ENCODE measurements at places on chromosomes 3 and 15. TPM values are rescaled to one million over a fixed set of nuclear protein-coding genes. Genes with fewer than 3 reads are reported as not detected.

- DNase-seq = no peak
Observed at GRCh38 chr15:60708684-60709083, 229.7 kb upstream of the ICE2 start.

DNA sequence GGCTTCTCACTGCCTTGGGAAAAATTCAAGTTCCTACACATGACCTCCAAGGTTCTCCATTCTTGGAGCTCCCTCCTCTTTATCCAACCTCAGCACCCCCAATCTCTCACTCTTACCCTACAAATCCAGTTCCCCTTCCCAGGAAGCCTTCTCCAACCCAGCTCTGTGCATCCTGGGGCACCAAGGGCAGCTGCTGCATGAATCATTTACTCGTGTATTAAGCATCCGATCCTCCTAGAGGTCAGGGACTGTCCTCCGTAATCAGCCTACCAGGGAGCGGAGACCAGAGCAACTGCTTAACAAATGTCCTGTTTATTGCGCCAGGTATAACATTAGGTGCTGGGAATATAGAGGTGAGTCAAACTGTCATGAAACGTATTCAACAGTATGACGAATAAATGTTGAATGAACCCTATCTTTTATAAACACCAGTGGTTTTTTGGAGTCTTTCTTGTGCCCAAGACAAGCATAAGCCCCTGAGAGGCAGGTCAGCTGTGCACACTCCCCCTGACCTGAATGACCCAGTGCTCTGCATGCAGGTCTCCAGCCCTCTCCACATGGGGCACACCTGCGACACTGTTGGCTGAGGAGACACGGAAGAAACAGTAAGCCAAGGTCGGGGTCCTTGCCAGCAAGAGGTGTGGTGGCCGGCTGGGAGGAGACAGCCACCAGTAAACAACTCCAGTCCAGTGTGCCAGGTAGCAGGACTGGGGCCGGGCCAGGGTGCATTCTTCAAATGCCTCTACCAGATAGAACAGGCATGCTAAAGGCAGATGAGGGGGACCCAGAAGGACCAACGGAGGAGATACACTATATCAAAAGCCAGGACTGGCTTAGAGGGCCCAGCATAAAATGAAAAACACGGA, 27.6 kb downstream of the ANP32A start:
- DNase-seq = no peak

- no peak for DNase-seq
Observed at GRCh38 chr3:69748503-69748902, 9.2 kb downstream of the MITF start.

The GNB4 gene
- 12.9 TPM for polyA plus RNA-seq

The SI gene
- not detected for polyA plus RNA-seq

DNA sequence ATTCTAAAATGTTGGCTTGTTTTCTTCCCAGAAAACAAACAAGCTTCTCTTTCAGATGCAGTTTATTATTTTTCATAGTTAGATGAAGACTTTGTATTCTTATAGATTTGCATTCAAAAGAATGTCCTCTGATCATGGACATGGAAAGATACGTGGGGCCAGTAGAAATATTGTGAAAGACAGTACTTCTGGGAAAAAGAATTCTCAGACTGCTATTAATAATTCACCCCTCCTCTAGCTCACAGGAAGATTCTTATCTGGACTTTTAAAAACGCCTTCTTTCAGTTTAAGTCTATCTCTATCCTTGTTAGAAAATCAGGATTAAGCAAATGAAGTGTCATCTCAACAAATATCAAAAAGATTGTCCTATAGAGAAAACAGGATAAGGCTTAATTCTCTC, 514.1 kb upstream of the ADAMTS9 start:
- no peak for DNase-seq

DNA sequence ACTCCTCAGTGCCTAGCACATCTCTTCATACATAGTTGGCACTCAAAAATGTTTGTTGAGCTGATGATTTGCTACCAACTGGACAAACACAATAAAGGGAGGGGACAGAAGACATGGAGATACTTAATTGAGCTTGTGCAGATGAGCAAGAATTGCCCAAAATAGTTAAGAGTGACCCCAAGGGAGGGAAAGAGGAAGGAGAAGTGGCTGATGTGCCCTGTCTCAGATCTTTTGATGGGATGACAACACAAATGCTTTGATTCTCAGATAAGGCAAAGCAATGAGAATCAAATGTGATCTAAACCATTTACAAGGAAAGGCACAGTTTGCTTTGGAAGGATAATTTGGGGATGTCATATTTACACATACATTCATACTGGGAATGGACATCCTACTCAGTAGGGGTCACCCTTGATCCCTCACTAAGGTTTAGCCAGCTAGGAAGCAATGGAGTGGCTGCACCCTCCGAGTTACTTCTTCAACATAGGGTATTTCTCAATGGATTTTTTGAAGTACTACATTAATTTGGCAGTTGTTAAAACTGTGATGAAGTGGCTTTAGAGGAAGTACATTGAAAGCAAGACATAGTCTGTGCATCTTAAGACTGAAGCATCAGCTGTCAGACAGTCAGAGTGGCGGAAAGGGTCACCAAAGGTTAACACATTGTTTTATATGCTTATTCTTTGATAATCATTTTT, 21.9 kb upstream of the SSR3 start:
- DNase-seq = no peak

GRCh38 chr3:170531657-170532335, 54.1 kb downstream of the SLC7A14 start:
- DNase-seq = no peak

GRCh38 chr15:32873284-32874114, 155.7 kb downstream of the GREM1 start:
- no peak for DNase-seq

- DNase-seq = no peak
Observed at GRCh38 chr3:37935756-37936666, 54.6 kb upstream of the VILL start.

The ADAMTS9 gene
- polyA plus RNA-seq = not detected

DNA sequence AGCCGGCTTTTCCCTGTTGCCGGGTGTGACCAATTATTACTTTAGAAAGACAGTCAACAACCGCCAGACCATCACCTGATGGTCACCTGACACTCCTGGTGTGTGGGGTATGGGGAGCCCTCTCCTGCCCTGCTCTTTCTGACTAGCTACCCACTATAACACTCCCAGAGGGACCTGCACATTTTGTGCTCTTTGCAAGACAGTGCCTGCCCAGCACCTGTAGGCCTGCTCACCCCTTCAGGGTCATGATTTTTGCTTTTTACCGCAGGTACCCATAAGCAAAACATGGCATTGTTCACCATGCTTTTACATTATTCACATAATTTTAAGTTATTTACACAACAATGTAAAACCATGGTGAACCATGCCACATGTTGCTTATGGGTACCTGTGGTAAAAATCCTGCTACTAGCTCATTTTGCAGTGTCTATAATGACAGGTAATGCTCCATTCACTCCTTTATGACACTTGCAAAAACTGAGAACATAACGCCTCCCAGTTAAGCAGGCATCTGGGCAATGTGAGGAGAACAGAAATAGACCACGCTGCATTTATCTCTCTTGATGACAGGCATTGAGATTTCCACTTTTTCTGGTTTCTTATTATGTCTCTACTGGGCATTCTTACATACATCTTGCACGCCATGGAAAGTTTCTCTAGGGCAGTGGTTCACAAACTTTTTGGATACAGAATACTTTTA, 9.9 kb downstream of the CCRL2 start:
- no peak for DNase-seq

GRCh38 chr3:71564361-71564760, 19.2 kb downstream of the FOXP1 start:
- DNase-seq = peak; percentile 41

DNA sequence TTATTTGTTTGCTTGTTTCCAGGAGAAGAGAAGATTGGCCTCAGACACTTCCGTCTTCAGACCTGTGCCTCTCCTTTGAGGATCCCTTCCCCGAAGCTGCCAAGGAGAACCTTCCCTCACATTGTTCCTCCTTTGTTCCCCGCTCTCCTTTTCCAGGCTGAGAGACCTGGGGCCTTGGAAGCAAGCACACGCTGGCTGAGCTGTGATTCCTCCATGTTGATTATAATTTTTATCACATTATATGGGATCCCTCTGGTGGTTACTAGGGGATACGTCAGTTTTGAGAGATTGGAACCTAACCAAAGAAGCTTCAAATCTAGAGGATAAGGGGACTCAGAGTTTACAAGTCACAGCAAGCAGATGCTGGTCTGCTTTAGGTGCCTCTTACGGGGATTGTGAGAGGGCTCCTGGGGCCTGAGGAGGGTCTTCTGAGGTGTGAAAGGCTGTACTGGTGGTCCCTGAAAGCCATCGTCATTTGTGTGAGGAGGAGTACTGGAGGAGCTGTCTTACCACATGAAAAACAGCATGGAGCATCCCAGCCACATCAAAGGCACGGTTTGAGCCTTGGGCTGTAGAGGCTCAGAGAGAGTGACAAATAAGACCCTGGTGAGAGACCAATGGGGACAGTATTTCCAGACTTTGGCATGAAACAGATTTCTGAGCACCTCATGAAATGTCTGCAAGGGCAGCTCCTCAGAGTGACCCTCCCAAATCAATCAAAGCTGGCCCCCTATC, 760.1 kb upstream of the CFAP20DC start:
- DNase-seq = no peak

DNA sequence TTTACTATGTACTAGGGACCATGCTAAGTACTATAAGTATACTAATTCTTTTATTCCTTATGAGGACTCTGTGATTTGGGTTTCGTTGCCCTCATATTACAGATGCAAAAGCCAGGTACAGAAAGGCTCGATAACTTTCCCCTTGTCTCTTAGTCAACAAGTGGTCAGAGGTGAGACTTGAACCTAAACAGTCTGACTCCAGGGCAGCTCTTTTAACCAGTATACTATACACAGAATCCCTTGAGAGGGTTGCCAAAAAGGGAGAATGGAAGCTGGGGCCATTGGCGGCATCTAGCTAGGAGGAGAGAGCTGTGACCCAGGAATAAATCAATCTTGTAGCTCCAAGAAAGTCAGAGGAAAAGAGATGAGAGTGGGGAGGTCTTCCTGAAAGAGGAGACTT, 92.4 kb downstream of the TOP2B start:
- no peak for DNase-seq

The ITIH1 gene
- polyA plus RNA-seq = not detected

The LRRIQ4 gene
- not detected for polyA plus RNA-seq

The SOX2 gene
- polyA plus RNA-seq = not detected

The FSD2 gene
- polyA plus RNA-seq = not detected

The NRROS gene
- 1.2 TPM for polyA plus RNA-seq

DNA sequence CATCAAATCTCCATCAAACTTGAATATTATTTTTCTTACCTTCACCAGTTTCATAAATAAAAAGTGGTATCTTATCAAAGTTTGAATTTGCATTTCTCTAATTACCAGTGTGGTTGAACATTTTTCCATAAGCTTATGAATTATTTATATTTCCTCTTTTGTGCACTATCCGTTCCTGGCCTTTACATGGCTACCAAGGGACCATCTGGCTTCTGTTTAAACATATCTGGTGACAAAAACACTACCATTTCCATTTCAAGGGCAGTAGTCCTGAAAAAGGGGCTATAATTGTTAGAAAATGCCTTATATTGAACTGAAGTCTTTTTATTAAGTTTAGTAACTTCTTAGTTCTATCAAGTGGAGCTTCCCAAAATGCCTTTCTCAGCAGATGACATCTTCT, 44.3 kb upstream of the TM4SF4 start:
- no peak for DNase-seq

DNA sequence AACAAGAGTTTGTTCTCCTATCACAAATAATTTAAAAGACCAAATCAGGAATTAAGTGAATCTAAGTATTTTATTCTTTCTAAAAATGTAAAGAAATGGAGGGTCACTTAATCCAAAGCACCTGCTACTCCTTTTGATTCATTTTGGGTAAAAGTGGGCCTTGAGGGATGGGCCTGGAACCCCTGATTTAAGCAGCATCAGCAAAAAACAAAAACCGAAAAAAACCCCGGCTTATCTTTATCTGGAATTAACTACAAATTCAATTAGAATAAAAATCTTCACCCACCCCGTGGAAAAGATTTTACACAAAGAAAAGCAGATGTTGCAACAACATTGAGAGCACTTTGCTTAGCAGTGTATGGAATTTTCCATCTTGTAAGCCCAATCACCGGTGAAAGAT, 1018.2 kb downstream of the MCTP2 start:
- DNase-seq = no peak

DNA sequence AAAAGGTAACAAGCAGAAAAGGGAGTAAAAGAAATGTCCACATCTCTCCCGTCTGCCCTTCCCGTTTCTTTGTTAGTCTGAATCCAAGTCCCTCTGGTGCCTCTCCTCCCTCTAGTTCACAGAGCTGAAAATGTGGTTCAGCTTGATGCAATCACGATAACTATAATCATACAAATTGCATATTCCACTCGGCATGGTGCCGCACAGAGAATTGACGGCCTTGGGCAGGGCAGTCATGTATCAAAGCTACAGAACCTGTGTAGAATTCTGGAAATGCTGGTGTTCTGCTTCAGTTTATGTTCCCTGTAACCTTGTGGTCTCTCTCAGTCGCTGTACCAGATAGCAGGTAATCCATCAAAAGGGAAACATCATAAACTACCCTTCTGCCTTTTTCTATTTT, 562.9 kb upstream of the CBLB start:
- no peak for DNase-seq

- DNase-seq = no peak
Observed at GRCh38 chr3:33312361-33312760, 35.1 kb downstream of the FBXL2 start.

DNA sequence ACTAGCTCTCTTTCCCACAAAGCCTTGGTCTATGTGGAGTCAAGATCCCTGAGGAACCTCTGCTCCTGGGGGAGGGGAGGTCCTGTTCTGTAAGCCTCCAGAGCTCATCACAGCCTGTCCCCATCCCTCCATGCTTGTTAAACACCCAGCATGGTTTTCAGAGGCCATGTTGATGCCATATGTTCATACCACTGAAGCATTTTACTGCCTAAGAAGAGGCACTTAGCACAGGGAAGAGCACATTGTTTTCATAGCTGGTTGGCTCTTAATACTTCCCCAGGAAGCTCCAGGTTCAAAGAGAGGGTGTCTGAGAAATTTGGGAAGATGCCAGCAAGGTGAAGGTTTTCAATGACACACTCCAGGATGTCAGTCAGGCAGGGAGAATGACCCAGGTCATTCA, 25.6 kb downstream of the CPNE4 start:
- no peak for DNase-seq

GRCh38 chr15:99578809-99579208, 13.0 kb downstream of the MEF2A start:
- DNase-seq = no peak

- no peak for DNase-seq
Observed at GRCh38 chr3:17050071-17050470, 165.3 kb downstream of the PLCL2 start.

DNA sequence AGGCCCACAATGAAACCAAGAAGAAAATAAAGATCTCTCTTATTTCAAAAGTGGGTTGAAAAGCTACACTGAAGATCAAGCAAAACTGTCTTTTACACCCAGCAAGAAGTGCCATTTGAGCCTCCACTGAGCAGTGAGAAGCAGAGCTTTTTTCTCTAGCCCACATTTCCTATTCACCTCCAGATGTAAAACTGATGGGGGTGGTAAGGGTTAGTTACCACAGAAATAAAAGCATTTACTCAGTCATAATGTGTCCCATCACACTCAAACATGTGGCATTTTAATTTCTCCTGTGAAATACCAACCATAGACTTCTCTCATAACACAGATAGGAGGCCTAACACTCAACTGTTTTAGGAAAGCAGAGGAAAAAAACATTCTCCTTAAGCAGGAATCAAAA, 21.0 kb downstream of the IFT57 start:
- DNase-seq = no peak

- DNase-seq = no peak
Observed at GRCh38 chr3:177591379-177591778, 394.1 kb upstream of the TBL1XR1 start.

- no peak for DNase-seq
Observed at GRCh38 chr3:43087249-43087776, 18.6 kb downstream of the POMGNT2 start.

Data from naive B cell (primary cell).